ENCODE measurements at places on chromosomes 6 and 20.

DNA sequence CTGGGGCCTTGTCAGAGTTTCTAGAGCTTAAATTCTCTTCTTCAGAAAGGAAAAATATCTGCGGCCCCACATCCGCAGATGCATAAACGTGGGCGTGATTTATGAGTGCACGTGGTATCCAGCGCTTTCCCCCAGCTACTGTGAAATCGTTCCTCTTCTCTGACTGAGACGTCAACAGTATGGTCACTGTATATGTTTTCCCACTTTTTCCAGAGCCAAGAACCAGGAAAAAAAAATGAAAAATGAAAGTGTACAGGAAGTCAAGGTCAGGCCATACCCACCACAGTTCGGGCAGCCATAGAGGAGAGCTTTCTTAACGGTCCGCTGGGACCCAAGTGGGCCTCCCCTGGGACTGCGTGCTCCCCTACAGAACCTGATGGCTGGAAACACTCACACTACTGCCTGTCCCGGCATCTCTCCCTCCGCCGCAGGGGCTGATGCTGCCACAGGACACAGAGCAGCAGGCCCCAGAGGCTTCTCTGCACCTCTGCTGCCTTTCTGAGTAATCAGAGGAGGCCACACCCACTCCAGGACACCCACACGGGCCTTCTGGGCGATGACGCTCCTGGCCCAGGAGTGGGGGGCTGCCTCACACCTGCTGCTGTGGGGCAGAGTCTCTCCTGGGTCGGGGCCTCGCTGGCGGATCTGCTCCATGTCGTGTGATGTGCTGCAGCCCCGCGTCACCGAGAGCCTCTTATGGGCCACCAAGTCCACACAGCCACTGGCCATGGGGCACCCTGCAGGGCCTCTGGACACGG lies 16.4 kb upstream of the STX16 start:
- DNase-seq: no peak

GRCh38 chr6:3455147-3455568 lies 1.7 kb downstream of the SLC22A23 start:
- peak; percentile 55 for DNase-seq

- DNase-seq: no peak
Observed at GRCh38 chr6:160041608-160042007, 72.7 kb downstream of the IGF2R start.

DNA sequence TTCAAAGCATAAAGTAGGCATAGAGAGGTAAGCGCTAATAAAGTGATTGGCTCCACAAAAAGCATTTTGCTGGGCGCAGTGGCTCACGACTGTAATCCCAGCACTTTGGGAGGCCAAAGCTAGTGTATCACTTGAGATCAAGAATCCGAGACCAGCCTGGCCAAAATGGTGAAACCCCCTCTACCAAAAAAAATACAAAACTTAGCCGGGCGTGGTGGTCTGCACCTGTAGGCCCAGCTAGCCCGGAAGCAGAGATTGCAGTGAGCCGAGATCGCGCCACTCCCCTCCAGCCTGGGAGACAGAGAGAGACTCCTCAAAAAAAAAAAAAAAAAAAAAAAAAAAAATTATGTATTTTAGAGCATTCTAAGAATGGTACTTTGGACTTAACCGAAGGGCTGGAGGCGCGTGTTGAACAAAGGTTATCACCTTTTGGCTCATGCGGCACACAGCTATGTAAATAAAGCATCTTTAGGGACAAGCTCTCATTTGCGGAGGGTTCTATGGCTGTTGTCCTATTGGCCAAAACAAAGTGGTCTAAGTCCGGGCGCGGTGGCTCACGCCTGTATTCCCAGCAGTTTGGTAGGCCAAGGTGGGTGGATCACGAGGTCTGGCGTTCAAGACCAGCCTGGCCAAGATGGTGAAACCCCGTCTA lies 17.4 kb downstream of the HFE start:
- no peak for DNase-seq

DNA sequence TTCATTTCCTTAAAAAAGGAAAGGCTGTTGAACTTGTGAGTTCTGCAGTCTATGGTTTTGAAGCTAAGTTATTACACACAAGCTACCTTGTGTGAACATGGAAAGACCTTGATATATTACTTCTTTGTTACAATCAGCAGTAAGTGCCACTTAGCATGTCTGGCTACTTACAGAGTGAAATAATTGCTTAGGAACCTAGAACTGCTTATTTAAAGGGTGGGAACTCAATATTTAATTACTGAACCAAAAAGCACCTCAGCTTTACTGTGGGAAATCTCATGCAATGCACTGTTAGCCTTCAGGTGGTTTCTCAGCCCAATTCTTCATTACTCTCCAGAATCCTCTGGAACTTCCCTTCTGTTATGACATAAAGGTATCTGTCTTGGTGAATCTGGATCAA lies 17.9 kb downstream of the PERP start:
- no peak for DNase-seq

DNA sequence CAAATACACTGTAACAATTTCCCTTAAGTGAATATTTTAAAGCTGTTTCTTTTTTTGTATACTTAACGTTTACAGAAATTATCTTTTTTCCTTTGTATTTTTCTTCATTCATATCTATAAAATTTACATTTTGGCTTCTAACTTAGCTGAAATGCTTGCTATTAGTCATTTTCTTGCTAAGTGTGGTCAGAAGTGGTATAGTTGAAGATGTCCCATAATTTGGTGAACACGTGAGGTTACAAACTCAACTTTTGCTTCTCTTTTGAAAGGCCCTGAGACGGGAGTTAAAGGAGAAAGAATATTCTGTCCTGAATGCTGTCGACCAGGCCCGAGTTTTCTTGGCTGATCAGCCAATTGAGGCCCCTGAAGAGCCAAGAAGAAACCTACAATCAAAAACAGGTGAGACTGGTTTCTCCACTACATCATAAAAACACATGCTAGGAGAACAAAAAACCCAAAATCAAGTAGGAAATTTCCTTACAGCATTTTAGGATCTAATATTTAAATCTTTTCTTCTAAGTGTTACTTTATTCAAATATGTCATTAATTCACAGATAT lies 445.0 kb downstream of the UTRN start:
- DNase-seq: no peak

GRCh38 chr20:23541776-23542175 lies 26.5 kb downstream of the CST9L start:
- no peak for DNase-seq

GRCh38 chr20:37295595-37295994 lies 6.1 kb downstream of the MANBAL start:
- no peak for DNase-seq

GRCh38 chr20:48364688-48365421 lies 462.9 kb downstream of the PREX1 start:
- DNase-seq: no peak

DNA sequence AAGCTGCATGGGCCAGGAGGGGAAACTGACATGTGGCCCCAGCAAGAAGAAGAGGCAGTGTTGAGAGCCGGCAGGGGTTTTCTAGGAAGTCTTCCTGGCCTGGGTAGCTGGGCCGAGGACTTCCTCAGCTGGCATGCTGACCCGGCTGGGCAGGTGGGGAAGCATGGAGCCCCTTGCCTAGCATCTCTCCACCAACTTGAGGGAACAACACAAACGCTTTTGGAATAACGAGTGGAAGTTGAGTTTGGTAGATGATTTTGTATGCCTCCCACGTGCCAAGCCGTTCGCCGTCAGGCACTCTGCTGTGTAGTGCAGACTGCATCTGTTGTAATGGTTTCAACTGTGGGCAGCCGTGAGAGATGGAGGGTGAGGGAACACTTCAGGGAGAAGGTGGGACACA lies 7.3 kb downstream of the TMEM181 start:
- DNase-seq: no peak

GRCh38 chr6:82361631-82362030 lies 2.0 kb upstream of the TPBG start:
- DNase-seq: no peak

DNA sequence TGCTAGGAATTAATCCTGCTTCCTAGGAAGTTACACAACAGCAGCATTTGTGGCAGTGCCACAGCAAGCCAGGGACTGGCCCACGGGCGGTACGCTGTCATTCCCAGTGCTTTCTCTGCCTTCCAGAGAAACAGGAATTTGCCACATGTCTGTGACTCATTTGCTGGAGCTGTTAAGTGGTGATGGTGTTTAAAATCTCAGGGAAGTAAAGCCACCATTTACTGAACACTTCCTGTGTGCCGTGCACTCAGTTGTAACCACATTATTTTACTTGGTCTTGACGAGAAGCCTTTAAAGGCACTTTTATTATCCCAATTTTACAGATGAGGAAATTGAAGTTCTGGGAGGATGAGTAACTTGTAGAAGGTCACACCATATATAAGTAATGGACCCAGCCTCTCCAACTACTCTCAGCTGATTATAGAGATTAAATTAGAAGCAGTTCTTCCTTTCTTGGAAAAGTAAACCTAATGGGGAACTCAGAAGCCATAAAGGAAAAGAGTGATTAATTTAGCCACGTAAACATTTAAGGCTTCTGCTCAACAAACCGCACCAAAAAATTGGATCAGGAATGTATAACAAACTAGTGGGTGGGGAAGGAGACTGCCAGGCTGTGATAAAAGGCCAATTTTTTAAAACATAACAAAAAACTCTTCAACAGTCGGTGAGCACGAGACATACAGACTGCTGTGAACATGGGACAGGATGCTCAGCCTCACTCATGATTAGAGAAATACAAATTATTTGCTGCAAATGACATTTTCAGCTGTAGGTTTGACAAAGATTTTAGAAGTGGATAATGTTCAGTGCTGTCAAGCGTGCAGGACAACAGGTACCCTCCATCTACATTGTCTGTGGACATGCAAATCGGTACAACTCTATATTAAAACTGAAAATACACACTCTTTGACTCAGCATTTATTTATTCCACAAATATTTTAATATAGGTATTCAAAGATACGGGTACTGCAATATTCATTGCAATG lies 311.2 kb downstream of the NRN1 start:
- DNase-seq: no peak

GRCh38 chr6:148538261-148539190 lies 195.9 kb downstream of the SASH1 start:
- no peak for DNase-seq

- no peak for DNase-seq
Observed at GRCh38 chr6:139748353-139749146, 374.1 kb upstream of the CITED2 start.
